Fibroblast of skin of left biceps (primary cell): ENCODE measurements at places on chromosomes 16 and 17.

GRCh38 chr16:75572864-75573542 lies 6.8 kb downstream of the GABARAPL2 start:
- no peak for DNase-seq

DNA sequence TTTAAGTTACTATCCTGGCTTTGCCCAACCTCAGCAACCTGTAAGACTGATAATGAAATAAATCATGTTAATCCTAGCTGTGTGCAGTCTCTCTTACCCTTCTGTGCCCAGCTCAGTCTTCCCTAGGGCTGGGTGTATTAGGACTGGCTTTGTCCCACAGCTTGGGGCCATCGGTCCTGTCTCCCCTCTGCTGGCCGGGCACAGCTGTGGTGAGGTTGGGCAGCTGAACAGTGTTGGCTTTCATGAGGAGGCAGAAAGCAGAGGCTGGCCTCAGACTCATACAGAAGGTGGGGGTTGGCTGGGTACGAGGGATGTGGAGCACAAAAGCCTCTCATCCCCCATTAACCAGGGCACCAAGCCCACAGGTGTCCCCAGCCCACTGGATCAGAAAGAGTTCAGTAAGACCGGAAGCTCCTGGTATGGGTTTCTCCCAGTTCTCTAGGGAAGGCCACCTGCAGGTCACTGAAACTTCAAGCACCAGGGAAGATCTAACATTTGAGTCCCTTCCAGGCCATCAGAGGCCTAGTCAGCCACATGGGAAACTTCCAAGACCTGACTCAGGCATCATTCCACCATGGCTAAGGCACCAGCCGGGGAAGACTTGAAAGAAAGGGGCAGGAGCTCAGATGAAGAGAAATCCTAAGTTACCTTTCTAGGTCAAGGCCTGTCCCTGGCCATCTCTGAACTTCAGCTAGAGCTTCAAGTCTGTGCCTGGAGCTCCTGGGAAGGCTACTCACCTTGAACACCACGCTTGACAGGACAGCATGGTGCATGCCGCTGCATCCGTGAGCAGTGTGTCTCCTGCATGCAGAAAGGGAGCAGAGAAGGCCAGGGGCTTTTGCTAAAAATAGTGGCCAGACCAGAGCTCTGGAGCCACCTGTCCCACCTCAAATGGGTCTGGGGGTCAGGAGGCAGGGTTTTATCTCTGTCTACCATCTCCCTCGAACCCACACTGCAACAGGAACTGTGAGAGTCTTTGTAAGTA lies 8.8 kb downstream of the CNP start:
- no peak for DNase-seq

GRCh38 chr17:78694805-78695531 lies 87.1 kb downstream of the CYTH1 start:
- DNase-seq: no peak

GRCh38 chr17:7572338-7572587 lies 7.2 kb upstream of the CD68 start:
- DNase-seq: no peak

DNA sequence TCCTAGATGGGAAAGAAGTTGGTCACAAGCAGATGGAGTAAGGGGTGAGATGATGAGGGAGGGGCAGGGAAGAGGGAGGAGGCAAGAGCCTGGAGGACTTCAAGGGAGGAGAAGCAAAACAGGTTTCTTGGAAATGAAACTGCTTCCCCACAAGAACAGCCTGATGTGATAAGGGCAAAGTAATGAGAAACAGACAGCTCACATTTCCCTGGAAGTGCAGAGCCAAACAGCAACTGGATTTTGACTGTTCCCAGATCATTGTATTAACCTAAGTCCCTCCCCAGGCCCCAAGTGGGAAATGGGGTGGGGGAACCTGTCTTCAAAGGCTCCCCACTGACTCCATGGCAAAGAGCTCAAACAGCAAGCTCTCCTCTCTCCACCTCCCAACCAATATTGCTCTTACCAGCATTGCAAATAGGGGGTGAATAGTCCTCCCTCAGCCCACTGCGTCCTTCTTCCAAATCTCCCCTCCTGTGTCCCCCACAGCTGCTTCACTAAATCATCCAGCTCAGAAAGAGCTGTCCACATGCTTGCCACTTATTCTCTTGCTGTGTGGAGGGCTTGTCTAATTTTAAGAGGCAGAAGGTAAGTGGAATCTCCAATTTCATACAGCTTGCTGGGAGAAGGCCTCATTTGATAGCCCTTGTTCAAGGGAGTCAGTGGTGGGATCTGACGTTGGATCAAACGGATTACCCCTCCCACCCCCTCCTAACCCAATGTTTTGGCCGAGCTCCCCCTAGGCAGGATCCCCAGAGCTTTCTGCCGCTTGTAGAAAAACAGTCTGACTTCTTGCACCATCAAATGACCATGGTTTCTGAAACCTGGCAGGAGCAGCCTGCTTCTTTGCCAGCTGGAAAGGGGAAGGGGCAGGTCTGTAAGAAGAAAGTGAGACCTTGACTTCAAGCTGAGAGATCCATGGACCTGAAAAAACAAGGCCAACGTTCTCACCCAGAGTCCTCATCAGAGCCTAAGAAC lies 56.3 kb upstream of the SMIM36 start:
- DNase-seq: no peak

DNA sequence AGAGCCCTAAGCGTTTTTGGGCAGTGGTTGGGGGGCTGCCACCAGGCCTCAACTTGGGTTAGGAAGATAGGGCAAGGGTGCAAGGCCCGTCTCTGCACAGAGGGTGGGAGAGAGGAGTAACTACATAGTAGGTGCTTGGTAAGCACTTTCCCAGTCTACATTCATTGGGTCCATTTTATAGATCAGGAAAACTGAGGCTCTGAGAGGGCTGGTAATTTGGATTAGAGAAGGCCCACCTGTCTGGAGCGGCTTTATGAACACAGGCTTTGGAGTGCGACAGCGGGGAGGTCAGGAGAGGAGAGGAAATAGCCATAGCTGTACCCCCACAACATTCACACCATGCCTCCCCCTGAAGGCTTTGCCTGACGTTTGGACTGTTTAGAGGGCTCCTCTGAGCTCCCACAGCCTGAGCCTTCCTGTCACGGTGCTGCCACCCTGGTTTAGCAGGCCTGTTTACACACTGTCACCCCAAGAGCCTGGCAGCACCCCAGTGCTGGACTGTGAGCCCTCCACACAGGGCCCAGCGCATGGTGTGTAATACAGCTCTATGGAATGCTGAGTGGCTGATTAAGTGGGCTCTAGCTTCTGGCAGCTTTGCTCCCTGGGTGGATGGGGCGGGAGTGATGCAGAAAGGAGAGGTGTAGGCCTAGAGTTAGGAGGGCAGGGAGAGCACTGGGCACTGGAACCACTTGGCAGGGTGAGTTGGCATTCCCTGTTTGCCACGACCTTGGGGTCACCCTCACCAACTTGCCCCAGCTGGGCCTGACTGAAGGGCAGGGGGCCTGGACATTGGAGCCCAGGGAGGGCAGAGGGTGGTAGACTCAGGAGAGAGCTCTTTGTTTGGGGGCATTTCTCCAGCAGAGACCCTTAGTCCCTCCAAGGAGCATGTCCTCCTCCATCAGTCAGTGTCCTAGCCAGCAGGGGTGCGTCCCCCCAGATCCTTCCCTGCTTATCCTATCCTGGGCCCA lies 73.7 kb downstream of the RAI1 start:
- no peak for DNase-seq
